T-helper 17 cell (primary cell): ENCODE measurements at places on chromosomes 2 and 18. TPM values are rescaled to one million over a fixed set of nuclear protein-coding genes. Genes with fewer than 3 reads are reported as not detected.

SIX3 gene
- total RNA-seq = not detected

EML6 gene
- total RNA-seq = 2.2 TPM

AQP12B gene
- total RNA-seq = not detected

DAW1 gene
- not detected for total RNA-seq

EPG5 gene
- 76.5 TPM for total RNA-seq

LGALSL gene
- total RNA-seq = 2.5 TPM
